ENCODE measurements at places on chromosomes 3 and 15.

GRCh38 chr3:59894425-59895121 lies 844.7 kb upstream of the CFAP20DC start:
- DNase-seq = no peak

DNA sequence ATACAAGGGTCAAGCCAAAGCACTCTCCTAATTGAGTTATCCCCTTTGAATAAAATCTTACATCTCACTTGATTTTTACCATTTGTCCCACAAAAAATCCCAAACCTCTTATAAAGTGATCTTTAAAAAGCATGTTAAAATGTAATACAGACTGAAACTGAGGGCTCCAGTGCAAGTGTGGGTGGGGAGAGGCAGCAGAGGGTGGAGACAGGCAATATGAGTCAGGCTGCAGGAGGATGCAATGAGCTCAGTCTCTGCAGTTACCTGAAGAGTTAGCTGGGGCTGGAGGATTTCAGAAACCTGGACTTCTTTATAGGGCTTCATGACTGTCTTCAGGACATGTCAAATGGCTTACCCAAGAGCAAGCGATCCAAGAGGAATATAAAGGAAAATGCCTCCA lies 14.2 kb upstream of the COLQ start:
- peak; percentile 41 for DNase-seq

DNA sequence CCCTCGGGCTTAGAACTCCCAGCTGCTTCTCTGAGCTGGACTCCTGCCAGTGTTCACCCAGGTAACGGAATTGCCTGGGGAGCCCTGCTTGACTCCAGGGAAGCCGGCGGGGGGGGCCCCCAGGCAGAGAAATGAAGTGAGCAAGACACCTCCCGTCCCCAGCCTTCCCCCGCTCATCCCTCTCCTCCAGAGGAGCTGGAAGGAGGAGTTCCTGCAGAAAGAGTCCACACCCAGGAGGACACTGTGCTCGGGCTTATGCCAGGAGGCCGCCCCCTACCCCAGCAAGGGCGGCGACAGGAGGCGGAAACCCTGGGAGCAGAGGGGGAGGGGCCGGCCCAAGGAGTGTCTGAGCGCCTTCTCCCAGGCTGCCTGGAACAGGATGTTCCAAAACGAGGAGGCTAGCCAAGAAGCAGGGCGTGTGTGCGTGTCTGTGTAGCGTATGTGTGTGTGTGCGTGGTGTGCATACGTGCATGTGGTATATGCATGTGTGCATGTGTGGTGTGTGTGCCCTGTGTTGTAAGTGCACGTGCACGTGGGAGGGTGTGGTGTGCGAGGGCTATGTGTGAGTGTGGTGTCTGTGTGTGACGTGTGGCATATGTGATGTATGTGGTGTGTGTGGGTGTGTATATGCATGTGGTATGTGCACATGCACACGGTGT lies 511.3 kb downstream of the SHQ1 start:
- DNase-seq = no peak

DNA sequence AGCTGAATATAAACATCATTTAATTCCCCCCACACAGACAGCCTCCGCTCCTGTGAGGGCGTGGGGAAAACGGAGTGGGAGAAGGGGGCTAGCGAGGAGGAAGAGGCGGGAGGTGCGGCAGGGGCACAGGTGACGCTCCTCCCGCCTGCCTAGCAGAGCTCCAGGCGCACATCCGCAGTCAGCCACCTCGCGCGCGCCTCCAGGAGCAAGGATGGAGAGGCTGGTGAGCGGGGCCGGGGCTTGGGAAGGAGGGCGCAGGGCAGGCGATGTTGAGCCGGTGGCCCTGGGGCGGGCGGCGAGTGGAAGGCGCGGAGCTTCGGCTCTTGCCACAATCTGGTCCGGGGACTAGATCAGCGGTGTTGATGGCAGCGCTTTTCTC lies at the start of gene CD200:
TSS of gene CD200 (plus strand) at position 155 of the 379 bp plus-strand sequence. CDS start at position 212, 57 bp downstream.
- peak; percentile 77 for DNase-seq

DNA sequence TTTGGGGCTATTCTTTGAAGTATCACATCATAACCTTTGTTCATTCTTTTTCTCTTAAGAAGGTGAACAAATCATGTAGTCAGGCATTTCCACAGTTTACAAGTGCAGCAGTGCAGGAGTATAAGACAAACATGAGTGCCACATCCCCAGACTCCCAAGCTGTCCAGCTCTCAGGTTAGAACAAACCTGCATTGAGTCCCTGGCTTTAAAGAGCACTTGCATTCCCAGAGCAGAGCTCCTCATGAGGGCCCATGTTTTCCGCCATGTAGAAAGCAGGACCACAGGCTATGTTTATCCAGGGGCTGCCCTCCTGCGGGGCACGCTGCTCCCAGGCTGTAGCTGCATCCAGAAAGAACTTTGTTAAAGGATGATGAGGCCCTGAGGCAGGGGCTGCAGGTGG lies 267.7 kb downstream of the TLE3 start:
- no peak for DNase-seq

DNA sequence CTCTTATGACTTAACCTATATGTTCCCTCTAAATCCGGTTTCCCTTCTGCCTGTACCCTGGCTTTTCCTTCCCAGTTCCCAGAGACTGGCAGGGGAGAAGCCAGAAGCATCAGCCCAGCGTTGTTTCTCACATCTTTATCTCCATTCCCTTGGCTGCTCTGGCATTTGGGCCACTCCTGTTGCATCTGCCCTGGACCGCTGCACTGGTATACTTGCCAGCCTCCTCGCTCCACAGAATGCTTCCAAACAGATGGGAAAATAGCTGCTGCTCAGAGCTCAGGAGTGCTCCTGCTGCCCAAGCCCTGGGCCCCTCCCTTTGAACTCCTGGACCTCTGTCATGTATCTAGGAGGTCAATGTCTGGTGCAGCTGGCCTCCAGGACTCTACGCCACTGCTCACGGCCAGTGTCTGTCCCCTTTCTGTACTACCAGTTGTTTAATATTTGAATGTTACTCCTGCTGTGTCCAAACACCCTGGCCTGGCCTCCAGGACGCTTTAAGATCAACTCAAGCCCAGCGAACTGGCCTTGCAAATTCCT lies 6.8 kb downstream of the SPINT1 start:
- no peak for DNase-seq

- DNase-seq = no peak
Observed at GRCh38 chr15:62927196-62927595, 115.4 kb upstream of the TPM1 start.

DNA sequence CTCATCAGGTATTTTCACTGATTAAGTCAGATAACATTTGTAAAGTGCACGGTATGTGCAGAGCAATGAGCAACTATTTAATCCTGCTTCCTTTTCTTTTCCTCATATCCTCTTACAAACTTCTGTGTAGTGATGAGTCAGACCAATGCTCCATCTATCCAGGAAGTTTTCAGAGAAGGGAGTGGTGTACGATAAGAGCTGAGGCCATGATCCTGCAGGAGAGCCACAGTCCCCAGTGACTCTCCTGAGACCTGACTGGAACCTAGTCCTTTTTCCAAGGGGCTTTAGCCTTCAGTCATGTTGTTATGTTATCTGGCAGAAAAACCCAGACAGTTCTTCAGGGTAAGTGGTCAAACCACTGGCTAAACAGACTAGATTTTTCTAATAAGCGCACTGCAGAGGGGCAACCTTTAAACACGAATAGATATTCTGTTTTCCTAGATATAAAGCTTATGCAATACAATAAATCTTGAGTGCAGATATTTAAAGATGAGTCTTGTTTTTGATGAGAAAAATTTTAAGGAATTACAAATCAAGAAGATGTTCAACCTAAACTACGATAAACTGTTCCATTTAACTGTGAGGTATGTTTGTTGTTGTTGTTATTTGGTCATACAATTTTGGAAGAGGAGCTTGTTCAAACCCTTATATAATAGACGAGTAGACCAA lies 110.5 kb upstream of the RAP2B start:
- no peak for DNase-seq

- DNase-seq = no peak
Observed at GRCh38 chr3:8482263-8482662, 19.4 kb upstream of the LMCD1 start.

DNA sequence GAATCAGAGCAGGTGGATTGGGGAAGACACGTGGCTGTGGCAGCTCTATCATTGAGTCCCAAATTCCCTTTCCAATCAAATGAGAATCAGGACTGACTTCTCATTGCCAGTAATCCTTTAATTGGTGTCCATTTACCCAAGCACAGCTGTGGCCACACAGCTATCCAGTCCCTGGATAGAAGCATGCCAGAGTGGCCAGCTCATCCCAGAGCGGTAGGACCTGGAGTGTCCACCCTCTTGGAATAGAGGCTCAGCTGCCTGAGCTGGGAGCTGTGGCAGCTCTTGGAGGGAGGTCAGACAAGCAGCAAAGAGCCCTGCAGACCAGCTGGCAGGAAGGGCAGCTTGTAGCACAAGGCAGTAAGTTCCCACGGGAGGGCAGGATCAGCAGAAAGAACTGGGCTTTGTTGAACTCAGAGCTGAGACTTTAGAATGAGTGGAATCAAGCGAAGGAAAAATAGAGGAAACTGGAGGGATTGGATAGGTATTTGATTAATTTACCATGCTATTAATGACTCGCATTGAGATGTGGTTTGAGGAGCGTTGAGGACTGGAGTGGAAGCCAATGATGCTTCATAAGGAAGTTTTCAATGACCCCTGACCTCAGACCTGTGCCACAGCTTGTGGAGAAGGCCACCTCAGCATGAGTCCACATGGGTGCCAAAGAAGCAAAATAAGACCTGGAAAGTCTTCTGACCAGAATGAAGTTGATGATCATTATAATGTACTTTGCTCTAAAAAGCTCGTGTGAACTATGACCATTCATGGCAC lies 6.9 kb upstream of the ALPK3 start:
- peak; percentile 7 for DNase-seq

- DNase-seq = no peak
Observed at GRCh38 chr3:3753416-3753815, 45.8 kb upstream of the LRRN1 start.

- DNase-seq = no peak
Observed at GRCh38 chr3:183015185-183015584, 34.8 kb upstream of the DCUN1D1 start.

DNA sequence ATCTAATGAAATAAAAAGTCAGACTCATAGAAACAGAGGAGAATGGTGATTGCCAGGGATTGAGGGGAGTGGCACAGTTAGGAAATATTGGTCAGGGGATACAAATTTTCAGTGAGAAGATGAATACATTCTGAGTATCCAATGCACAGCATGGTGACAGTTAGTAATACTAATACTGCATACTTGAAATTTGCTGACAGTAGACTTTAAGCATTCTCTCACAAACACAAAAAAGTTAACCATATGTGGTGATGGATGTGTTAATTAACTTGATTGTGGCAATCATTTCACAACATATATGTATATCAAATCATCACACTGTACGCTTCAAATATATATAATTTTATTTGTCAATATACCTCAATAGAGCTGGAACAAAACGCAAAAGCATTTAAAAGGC lies 9.2 kb upstream of the COL6A6 start:
- no peak for DNase-seq

Data from activated T-cell treated with anti-CD3 and anti-CD28 coated beads, Interleukin-2, amount 50 U/mL, for 48 hours (primary cell).